ENCODE measurements at places on chromosomes 3 and 15.

DNA sequence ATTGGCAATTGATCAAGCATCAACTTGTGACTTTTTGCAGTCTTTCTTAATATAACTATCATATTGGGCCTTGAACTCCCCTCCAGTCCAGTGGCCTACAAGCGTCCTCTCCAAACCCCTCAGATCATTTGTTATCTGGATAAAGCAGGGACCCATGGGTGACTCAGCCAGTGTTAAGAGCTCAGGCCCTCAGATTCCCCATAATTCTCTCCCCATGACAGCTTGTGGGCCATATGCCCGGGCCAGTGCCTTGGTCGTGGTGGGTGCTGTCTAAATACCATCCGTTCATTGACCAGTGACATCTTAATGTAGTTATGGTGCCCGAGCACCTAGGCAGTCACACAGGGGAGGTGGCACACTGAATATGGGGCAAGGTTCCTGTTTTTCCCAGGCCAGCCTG lies 18.1 kb downstream of the MCF2L2 start:
- DNase-seq: no peak

DNA sequence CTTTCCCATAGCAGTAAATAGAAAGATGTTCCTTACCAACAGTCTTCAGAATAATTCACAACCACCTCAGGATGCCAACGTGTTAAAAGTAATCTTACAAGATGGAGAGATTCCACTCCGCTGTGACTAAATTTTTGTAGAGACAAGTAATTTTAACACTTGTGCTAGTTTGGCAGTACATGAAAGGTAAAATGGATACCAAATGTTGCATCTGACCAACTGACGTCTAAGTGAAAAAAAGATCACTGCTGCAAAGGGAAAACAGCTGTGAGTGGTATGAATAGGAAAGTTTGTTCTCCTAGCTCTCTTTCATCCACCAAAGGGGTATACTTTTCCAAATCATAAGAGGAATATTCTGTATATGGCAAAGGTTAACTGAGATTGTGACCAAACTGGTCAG lies 2.6 kb downstream of the SPG21 start:
- DNase-seq: no peak

- no peak for DNase-seq
Measured at GRCh38 chr15:89346516-89347231, 12.1 kb upstream of the POLG start.

DNA sequence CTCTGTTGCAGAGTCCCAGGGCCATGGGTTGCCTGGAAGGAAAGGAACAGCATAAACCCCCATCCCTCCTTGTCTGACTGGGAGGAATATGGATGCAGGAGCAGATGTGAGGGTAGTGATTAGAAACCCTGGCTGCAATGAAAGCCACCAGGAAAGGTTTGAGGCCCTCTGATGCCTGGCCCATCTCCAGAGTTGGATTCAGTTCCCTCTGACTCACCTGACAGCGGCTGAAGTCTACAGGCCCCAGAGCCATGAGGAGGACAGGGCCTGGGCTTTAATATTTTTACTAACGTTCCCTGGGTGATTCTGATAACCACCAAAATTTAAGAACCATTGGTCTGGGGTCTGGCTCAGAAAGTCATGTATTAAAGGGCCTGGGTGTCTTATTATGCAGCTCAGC lies 214.0 kb downstream of the EPHB1 start:
- no peak for DNase-seq

- DNase-seq: no peak
Measured at GRCh38 chr15:53472883-53473282, 286.6 kb downstream of the WDR72 start.

GRCh38 chr3:184626923-184627322 lies 65.3 kb downstream of the EPHB3 start:
- DNase-seq: no peak

Data from fibroblast of skin of left quadriceps (primary cell).